ENCODE measurements at places on chromosomes 2 and 18. TPM values are rescaled to one million over a fixed set of nuclear protein-coding genes. Genes with fewer than 3 reads are reported as not detected.

DNA sequence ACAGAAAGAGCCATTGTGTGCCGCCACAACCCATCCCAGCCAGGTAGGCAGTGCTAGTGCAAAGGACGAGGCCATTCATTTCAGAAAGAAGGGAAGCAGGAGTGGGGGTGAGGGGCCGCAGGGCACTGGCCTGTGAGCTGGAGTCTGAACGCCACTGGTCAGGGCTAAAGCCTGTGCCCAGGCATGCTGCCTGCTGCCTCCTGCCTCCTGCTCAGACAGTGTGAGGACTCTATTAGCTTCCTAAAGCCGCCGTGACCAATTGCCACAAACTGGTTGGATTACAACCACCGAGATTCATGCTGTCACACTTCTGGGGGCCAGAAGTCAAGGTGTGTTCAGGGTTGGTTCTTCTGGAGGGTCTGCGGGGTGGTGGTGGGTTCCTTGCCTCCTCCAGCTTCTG lies 21.2 kb downstream of the ACKR3 start:
- DNase-seq: no peak
- no peaks in the 10 kb centered on the region for H3K36me3 ChIP-seq
- no peaks in the 10 kb centered on the region for H3K27me3 ChIP-seq
- no peaks in the 10 kb centered on the region for H3K4me1 ChIP-seq
- H3K4me3 ChIP-seq: no peak overlapping the region

DNA sequence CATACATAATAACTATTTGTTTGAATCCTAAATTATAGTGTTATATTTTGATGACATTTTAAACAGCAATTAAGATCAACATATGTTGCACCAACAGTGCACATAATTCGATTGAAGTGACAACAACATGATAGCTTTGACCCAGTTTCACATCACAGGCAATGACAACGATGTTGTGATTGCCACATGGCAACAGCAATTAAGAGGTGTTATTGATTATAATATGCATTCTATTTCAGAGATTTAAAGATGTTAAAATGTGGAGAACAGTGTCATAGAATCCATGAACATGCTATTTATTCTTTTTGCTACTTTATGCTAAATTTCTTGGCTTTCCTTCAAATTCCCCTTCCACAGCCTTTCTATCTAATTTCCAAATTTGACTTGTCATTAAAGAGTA lies 68.3 kb upstream of the STAT1 start:
- H3K27ac ChIP-seq: no peak overlapping the region
- DNase-seq: no peak
- H3K4me3 ChIP-seq: no peak overlapping the region
- H3K36me3 ChIP-seq: no peaks in the 10 kb centered on the region

DNA sequence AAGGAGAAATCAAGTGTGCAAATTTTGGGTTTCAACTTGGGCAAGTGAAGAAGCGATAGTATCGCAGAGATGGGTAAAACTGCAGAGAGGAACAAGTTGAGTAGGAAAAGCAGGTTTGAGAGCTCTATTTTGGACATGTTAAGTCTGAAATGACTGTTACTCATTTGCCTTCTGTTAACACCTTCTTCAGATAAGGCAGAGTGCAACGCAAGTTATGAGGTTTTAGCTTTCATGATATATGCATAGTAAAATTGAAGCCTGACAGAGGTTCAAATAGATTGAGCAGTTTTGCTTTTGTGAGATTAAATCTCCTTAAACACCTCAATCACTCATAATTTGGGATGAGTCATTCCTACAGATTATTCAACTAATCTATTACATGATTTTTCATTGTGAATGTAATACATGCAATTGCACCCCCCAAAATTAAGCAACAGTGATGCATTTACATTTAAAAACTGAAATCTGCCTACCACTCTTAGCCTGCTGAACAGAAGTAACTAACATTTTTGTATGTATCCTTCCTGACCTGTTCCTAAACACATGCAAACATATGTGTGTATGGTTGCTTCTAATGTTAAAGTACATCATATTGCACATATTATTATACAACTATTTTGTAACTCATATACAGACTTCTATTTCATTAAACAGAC lies 575.4 kb downstream of the ARHGAP15 start:
- no peak overlapping the region for H3K27ac ChIP-seq
- H3K4me3 ChIP-seq: no peak overlapping the region
- H3K4me1 ChIP-seq: no peaks in the 10 kb centered on the region
- no peaks in the 10 kb centered on the region for H3K27me3 ChIP-seq

DNA sequence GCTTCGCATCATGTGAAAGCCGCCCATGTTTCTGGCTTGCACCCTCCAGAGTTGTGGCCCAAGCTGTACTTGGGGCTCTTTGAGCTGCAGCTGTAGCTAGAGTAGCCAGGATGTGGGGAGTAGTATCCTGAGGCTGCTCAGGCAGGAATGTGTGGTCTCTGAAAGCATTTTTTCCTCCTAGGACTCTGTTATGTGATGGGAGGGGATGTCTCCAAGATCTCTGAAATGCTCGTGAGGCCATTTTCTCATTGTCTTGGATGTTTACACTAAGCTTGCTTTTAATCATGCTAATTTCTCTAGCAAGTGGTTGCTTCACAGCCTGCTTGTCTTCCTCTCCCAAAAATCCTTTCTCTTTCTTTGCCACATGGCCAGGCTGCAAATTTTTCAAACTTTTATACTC lies 687.6 kb downstream of the DCDC2C start:
- H3K36me3 ChIP-seq: no peaks in the 10 kb centered on the region
- no peaks in the 10 kb centered on the region for H3K27me3 ChIP-seq
- no peaks in the 10 kb centered on the region for H3K4me1 ChIP-seq
- no peak overlapping the region for H3K4me3 ChIP-seq
- no peak for DNase-seq

GRCh38 chr2:99425022-99425421 lies 64.8 kb downstream of the REV1 start:
- no peak for DNase-seq
- H3K36me3 ChIP-seq: no peaks in the 10 kb centered on the region
- H3K4me1 ChIP-seq: no peaks in the 10 kb centered on the region
- H3K27me3 ChIP-seq: no peaks in the 10 kb centered on the region
- H3K4me3 ChIP-seq: no peak overlapping the region

DNA sequence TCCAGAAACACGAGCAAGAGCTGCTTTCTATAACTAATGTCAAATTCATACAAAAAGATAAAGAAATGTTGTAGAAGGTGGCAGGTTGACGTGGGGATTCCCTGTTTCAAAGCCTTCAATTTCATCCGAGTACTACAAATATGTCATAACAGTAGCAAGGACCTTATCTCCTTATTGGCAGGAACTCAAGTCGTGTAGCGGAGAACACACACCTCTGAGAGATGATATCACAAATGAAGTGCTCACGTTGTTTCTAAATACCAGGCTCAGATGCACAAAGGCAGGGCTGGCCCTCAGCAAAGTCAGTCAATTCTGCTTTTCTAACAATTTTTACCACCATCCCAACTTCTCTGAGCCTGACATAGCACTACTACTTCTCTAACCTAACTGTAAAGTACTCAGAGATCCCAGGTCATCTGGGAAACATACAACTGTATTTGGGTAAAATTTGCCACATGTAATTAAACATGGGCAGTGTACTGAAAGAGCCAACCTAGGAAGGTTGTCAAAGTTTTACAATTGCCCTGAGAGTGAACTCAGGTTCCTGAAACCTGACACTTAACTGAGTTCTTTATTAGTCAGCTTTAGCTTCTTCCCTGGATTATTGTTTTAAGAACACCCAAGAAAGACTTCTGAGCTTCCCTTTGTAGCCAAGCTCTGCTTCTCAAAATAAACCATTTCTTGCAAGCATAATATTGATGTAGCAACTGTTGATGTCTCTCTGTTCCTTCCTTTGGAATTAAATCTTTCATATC lies 813.7 kb upstream of the ACVR2A start:
- no peaks in the 10 kb centered on the region for H3K27me3 ChIP-seq
- no peaks in the 10 kb centered on the region for H3K36me3 ChIP-seq
- no peaks in the 10 kb centered on the region for H3K4me1 ChIP-seq
- no peak overlapping the region for H3K4me3 ChIP-seq

GRCh38 chr2:178718988-178719387 lies 88.2 kb downstream of the TTN start:
- H3K36me3 ChIP-seq: no peaks in the 10 kb centered on the region
- no peak overlapping the region for H3K27ac ChIP-seq
- no peaks in the 10 kb centered on the region for H3K4me1 ChIP-seq
- H3K27me3 ChIP-seq: no peaks in the 10 kb centered on the region
- H3K4me3 ChIP-seq: no peak overlapping the region

DNA sequence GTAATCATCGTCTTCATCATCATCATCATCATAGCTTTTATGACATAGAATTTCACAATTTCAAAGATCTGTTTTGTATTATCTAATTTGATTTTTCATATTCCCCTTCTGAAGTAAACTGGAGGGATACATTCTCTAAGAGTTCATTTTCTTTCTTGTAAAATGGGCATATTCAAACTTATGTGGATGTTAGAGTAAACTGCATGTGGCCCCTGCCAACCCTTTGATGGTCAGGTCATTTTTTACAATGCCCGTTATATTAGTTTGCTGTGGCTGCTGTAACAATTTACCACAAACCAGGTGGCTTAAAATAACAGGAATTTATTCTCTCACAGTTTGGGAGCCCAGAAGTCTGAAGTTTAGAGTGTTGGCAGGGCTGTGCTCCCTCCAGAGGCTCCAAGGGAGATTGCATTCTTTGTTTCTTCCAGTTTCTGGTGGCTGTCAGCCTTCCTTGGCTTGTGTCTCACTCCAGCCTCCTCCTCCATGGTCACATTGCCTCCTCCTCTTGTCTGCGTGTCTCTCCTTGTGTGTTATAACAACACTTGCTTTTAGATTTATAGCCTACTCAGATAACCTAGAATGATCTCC lies 127.5 kb upstream of the MMADHC start:
- no peak overlapping the region for H3K4me3 ChIP-seq
- H3K27me3 ChIP-seq: no peaks in the 10 kb centered on the region
- no peak overlapping the region for H3K27ac ChIP-seq
- DNase-seq: no peak
- no peaks in the 10 kb centered on the region for H3K4me1 ChIP-seq
- no peaks in the 10 kb centered on the region for H3K36me3 ChIP-seq

GRCh38 chr2:145644820-145645302 lies 1124.9 kb upstream of the ZEB2 start:
- no peak overlapping the region for H3K27ac ChIP-seq
- no peak for DNase-seq
- no peak overlapping the region for H3K4me3 ChIP-seq

DNA sequence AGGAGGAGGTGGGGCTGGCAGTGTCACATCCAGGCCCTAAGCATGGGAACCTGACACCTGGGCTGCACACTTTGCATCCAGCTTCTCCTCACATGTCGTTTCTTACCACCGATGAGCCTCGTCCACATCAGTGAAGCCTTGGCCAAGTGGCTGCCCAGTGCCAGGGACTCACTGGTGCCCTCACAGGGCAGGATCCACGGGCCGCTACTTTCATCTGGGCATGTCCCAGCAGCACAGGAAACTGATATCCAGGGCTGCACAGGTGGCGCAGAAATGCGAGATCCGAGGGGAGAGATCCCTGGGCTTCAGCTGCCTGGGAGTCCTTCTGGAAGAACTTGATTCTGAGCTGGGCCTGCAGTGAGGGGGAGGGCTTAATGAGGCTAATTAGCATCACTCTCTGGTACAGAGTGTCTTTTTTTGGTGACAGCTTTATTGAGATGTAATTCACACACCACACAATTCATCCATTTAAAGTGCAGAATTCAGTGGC lies 291.6 kb upstream of the HDAC4 start:
- no peak for DNase-seq
- H3K27ac ChIP-seq: no peak overlapping the region
- H3K36me3 ChIP-seq: no peaks in the 10 kb centered on the region
- no peak overlapping the region for H3K4me3 ChIP-seq
- no peaks in the 10 kb centered on the region for H3K27me3 ChIP-seq
- H3K4me1 ChIP-seq: no peaks in the 10 kb centered on the region

DNA sequence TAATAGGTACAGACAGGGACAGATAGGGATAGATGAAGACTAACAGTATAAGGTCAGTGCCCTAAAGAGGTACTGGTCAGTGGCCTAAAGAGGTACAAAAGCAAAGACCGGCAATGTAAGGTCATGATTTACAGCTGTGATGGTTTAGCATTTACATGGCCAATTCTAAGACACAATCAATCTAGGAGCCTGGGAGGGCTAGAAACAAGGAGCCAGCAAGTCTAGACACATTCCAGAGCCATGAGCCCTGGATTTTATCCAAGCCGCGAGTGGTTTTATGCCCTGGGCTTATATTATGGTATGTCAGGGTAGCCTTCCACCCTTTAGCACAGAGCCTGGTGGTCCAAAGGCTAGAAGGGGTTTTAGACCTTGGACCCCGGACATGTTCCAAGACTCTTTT lies 124.2 kb downstream of the CBLN2 start:
- H3K4me3 ChIP-seq: no peak overlapping the region
- no peaks in the 10 kb centered on the region for H3K36me3 ChIP-seq
- no peaks in the 10 kb centered on the region for H3K27me3 ChIP-seq
- no peak for DNase-seq

DNA sequence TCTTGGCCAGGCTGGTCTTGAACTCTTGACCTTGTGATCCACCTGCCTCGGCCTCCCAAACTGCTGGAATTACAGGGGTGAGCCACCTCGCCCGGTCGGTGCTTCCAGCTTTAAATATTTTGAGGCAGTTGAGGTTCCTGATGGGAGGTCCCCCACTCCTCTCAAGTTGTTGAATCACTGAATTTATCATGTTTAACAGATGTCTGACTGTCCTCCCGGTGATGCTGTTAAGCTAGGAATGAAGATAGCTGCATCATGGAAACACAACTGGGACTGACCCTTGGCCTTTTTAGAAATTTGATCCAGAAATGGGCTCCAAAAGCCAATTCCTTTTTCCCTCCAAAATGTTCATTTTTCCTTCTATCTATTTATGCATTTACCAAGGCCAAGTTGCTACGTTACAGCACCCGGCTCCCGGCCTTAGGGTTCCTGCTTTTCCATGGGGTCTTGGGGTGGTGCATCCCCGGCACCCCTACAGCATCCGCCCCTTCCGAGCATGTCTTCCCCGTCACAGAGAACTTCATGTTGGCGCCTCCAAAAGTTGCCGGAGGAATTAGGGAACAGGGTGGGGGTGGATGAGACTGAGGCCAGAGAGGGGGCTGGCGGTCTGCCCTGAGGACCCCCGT lies 43.9 kb downstream of the PAX8 start:
- H3K4me3 ChIP-seq: peak overlapping the region; percentile 39
- H3K27me3 ChIP-seq: no peaks in the 10 kb centered on the region
- H3K4me1 ChIP-seq: no peaks in the 10 kb centered on the region
- no peaks in the 10 kb centered on the region for H3K36me3 ChIP-seq

- peak overlapping the region; percentile 24 for H3K4me3 ChIP-seq
- H3K4me1 ChIP-seq: no peaks in the 10 kb centered on the region
- no peaks in the 10 kb centered on the region for H3K36me3 ChIP-seq
- DNase-seq: no peak
Measured at GRCh38 chr2:219421323-219421722, 3.1 kb downstream of the DES start.

The AMER3 gene
- total RNA-seq: 0.18 TPM

The TDRD15 gene
- 1.9 TPM for total RNA-seq

The EPC2 gene
- total RNA-seq: 27.2 TPM

The NOL4 gene
- total RNA-seq: 3.6 TPM

The KLHL29 gene
- total RNA-seq: 23.3 TPM

The UGT1A4 gene
- total RNA-seq: not detected

The MCFD2 gene
- 77.9 TPM for total RNA-seq

The C2orf74 gene
- 22.1 TPM for total RNA-seq

The ADAM17 gene
- 15.8 TPM for total RNA-seq

The COL4A3 gene
- 7.0 TPM for total RNA-seq

The ALPI gene
- not detected for total RNA-seq

The TCF7L1 gene
- 2.6 TPM for total RNA-seq

The CNRIP1 gene
- 3.6 TPM for total RNA-seq

Measured in prostate gland (tissue), 2 donors.